Choroid plexus epithelial cell (primary cell): ENCODE measurements at places on chromosomes 13 and 19.

GRCh38 chr13:26482451-26483197, 74.9 kb upstream of the WASF3 start:
- peak; percentile 87 for DNase-seq

- peak; percentile 55 for DNase-seq
Observed at GRCh38 chr13:107374038-107374437, 806.1 kb upstream of the ARGLU1 start.

GRCh38 chr19:49680421-49681351, 3.6 kb downstream of the PRMT1 start:
- DNase-seq = peak; percentile 92

DNA sequence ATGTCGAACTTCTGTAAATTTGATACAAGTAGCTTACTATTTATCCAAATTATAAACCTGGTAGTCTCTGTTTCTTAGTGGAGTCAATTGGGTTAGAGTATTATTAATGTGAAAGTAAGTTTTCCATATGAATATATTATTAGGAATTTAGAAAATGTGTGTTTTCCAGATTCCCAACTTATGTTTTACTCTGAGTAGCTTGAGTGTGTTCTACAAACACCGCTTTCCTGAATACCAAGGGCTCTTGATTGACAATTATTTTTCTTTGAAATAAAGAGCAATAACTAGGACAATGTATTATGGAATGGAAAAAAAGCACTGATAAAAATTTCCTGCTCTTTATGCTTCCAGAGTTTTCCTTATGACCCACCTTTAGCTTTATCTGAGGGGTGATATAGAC, 233.6 kb downstream of the POSTN start:
- no peak for DNase-seq

GRCh38 chr13:27251166-27252091, at the start of gene RPL21:
Gene RPL21 (plus strand): TSS chr13:27251558. CDS start chr13:27253777, 2,219 bp downstream.
- DNase-seq = peak; percentile 99

DNA sequence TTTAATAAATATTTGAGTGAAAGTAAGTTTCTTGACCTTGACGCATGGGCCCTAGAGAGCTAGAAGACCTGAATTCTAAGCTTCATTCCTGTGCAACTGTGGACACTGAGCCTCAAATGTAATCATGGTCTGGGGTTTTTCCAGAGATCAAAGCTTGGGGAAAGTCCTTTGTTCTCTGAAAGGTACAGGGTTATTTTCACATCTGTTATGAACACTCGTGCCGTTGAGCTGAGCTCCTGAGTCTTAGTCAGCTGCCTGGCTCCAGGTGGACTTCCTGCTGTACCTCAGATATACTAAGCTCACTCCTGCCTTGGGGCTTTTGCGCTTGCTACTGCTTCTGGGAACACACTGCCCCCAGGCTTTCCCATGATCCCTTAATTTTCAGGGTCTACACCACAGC, 7.5 kb upstream of the ZBTB32 start:
- DNase-seq = no peak

- DNase-seq = peak; percentile 54
Observed at GRCh38 chr19:18300930-18301717, 19.7 kb upstream of the JUND start.

GRCh38 chr13:48603375-48603774, 50.4 kb upstream of the CYSLTR2 start:
- no peak for DNase-seq

GRCh38 chr13:27744801-27745200, 47.5 kb upstream of the GSX1 start:
- no peak for DNase-seq

GRCh38 chr13:29805994-29806979, 44.1 kb downstream of the UBL3 start:
- no peak for DNase-seq

- peak; percentile 68 for DNase-seq
Observed at GRCh38 chr13:60226507-60226906, 62.8 kb upstream of the DIAPH3 start.

- DNase-seq = no peak
Observed at GRCh38 chr19:58117841-58118575, 20.0 kb upstream of the ZSCAN18 start.

DNA sequence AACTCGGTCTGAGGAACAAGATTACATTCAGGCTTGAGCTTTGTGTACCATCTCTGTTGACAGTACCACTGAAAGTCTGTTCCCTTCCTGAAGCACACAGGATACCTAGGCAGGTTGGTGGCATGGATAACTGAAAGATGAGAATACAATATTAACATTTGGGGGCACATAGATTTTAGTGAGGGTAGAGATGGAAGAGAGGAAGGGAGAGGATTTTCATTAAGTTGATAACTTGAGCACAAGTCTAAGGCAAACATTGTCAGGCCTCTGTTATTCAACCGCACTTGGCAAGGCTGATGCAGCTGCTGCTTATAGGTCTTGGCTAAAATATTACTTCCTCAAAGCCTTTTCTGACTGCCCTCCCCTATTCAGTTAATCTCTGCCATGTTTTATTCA, 10.9 kb downstream of the MIR17HG start:
- DNase-seq = no peak

- DNase-seq = peak; percentile 47
Observed at GRCh38 chr13:51844862-51845573, at the start of gene TMEM272. Gene TMEM272 (minus strand): TSS chr13:51845177. CDS start chr13:51838530, 6,647 bp downstream.

DNA sequence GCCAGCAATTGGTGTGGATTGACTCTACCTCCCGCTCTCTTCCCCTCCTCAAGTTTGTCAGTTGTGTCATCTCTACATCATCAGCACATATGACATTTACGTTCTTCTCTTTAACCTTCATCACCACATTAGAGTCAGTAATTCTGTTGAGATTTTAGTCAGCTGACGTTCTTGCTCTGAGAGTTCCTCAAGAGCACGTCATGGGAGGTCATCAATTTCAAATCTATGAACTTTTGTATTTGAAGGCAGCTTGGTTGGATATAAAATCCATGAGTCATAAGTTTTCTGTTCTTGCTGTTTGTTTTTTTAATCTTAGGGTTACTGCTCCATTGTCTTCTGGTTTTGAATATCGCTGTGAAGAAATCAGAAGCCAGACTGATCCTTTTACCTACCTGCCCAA, 21.8 kb upstream of the ARGLU1 start:
- DNase-seq = peak; percentile 72

DNA sequence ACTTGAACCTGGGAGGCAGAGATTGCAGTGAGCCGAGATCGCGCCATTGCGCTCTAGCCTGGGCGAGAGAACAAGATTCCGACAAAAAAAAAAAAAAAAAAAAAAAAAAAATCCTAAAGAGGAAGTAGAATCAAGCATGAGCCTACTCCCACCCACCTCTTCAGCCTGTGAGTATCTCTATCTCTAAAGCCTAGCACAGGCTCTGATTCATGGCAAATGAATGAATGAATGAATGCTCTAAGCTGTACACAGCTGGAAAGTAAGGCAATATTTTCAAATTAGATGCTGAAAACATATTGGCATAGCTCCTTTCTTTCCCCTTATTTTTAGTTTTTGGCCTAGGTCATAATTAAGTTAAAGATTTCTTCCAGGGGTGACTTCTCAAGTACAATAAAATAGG, 35.7 kb upstream of the FAM216B start:
- peak; percentile 35 for DNase-seq

GRCh38 chr19:50300814-50301606, 28.2 kb downstream of the KCNC3 start:
- DNase-seq = peak; percentile 70
